GM12864 (cell line): ENCODE measurements at places on chromosomes 3 and 15.

- DNase-seq = no peak
Measured at GRCh38 chr3:194057570-194058188, 78.3 kb upstream of the HES1 start.

- DNase-seq = no peak
Measured at GRCh38 chr3:71129611-71130431, 453.7 kb downstream of the FOXP1 start.

DNA sequence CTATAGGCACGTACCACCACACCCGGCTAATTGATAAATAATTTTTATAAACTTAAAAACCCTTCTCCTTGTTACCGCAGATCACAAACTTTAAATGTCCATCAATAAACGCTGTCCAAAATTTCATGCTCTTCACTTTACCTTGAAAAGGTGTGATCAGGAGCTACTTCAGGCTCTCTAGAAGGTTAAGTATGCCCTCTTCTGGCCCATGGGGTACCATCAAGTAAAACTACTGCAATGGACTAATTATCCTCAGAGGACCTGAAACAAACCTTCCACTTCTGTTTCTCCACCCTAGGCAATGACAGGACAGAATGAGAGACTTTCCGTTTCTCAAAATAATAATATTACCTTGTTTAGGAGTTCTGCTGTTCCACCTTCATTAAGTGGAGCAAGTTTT, 9.2 kb downstream of the LZTFL1 start:
- no peak for DNase-seq

DNA sequence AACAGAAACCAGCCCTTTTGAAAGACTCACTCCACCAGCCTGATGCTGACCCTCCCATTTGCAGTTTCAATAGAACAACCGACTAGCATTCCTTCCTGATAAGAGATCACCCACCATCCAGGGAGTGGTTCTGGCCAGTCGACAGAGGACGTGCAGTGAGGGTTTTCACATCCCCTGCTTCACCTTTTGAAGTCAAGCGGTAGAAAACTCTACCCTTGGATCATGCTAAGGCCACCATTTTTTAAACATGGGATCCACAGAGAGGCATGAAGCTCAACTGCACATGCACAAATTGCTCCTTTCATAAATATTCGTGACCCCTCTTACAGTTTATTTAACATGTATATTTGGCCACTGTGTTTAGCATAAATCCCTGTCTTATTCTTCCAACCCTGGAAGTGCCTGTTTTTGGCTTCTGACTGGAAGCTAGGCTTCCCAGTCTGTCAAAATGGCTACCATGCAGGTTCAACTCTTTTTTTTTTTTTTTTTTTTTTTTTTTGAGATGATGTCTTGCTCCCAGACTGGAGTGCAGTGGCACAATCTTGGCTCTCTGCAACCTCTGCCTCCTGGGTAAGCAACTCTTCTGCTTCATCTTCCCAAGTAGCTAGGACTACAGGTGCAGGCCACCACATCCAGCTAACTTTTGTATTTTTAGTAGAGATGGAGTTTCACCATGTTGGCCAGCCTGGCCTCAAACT, 1.0 kb upstream of the THUMPD3 start:
- DNase-seq = no peak

DNA sequence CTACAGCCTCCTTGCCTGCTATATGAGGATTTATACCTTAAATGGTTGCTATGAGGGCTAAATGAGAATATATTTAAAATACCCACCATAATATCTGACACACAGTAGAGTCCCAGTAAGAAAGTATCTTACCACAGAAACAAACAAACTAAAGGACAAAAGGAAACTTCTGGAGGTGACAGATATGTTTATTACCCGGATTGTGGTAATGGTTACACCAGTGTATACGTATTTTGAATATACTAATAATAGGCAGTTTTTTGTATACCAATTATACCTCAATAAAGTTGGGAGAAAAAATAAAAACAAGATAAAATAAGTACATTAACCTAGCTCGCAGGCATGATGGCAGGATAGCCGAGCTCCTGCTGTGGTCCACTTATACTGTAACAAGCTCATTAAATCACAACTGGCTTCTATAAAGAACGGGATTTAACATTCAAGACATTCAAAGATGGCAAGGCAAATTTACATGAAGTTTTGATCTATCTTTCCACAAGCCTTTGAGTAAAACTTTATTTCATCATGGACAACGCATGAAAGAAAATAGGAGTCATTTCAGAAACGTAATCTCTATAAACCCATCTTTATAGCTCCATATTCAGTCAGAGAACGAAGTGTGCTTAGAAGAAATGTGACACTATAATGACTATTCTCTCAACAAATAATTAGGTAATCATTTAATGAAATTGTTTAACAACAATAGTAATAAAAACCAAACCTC, 1.5 kb downstream of the RPN1 start:
- no peak for DNase-seq

DNA sequence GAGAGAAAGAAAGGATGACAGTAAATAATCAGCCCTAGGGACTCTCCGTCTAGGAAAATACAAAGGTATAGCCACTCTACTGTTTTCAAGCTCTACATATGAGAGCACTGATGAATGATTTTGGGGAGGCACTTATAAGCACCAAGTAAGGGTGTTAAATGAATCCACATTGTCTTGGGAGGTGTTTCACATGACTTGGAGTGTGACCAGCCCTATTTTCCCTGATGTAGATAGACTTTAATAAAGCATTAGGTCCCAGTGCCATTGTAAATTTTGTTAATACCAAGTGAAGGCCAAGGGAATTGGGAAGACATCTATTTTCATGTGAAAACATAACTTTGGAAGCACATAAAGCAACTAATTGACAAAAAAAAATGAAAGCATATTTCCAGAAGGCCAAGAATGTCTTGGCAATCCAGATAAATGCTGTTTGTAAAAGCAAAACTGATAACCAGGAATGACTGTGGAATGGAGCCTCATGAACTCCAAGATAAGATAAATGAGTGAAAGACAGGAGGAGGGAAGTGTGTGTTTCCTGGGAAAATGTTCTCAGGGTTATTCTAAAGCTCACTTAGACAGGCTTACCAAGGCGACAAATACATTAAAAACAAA, 96.0 kb upstream of the MYZAP start:
- DNase-seq = no peak
